CD4-positive, alpha-beta T cell (primary cell): ENCODE measurements at places on chromosomes 4 and X. TPM values are rescaled to one million over a fixed set of nuclear protein-coding genes. Genes with fewer than 3 reads are reported as not detected.

DNA sequence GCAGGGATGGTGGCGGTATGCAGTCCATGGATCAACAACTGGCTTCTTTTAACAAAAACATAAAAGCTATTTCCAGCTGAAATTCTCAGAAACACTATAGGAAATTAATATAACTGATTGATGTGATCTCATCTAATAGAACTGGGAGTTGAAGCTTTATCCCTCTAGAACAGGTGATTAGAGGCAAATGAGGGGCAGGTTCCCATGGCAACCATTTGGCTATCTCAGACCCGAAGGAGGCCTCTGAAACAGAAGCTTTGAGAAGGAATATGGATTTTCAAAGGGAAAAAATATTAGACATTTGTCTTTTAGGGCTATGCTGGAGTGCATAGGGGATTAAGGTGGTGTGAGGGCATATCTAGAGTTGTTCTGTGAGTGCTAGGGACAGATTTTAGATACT lies 50.0 kb downstream of the IGSF1 start:
- H3K27me3 ChIP-seq: no peaks in the 10 kb centered on the region
- no peak overlapping the region for H3K4me3 ChIP-seq
- H3K4me1 ChIP-seq: no peaks in the 10 kb centered on the region
- no peak overlapping the region for H3K27ac ChIP-seq
- no peak for DNase-seq

- H3K4me1 ChIP-seq: no peaks in the 10 kb centered on the region
- no peak for DNase-seq
- H3K27ac ChIP-seq: no peak overlapping the region
- no peak overlapping the region for H3K4me3 ChIP-seq
- H3K27me3 ChIP-seq: no peaks in the 10 kb centered on the region
These were observed 163.6 kb downstream of the EVC2 start for GRCh38 chr4:5544762-5545161.

GRCh38 chrX:19724409-19724808 lies 163.0 kb downstream of the SH3KBP1 start:
- H3K4me1 ChIP-seq: peaks cover 43% of the 10 kb centered on the region
- no peak for DNase-seq
- H3K27ac ChIP-seq: no peak overlapping the region

- no peak overlapping the region for H3K4me3 ChIP-seq
- H3K27ac ChIP-seq: no peak overlapping the region
- no peaks in the 10 kb centered on the region for H3K36me3 ChIP-seq
- no peaks in the 10 kb centered on the region for H3K27me3 ChIP-seq
These were observed 18.9 kb upstream of the SMIM10 start for GRCh38 chrX:134971926-134972325.

DNA sequence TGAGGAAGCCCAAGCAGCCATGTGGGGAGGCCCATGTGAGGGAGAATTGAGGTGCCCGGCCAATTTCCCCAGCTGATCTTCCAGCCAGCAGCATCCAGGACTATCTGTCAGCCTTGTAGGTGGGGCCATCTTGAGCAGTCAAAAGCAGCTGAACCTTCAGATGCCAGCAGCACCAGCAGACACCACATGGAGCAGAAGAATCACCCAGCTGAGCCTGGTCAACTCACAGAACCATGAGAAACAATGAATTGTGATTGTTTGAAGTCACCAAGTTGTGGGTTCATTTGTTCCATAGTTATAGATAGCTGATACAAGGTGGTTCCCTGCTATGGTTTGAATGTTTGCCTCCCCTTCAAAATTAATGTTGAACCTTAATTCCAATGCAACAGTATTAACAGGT lies 85.1 kb upstream of the ATP6AP2 start:
- H3K4me1 ChIP-seq: no peaks in the 10 kb centered on the region
- H3K27ac ChIP-seq: no peak overlapping the region
- no peaks in the 10 kb centered on the region for H3K27me3 ChIP-seq
- no peak for DNase-seq

DNA sequence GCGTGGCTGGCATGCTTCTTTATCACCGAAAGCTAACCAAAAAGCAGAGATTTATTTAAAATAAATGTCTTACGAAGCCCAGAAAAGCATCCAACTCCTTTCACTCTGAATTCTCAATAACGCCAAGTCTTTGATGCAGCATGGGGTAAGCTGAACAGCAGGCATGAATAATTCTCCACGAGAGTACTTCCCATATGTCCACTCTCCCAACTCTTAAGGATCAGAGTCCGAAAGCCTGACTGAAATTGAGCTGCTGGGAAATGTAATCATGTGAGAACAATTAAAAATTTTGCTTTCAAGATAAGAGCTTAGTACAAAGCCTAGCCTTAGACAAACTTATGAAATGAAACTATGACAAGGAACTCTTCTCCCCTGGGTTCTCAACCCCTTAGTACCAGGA lies 7.5 kb upstream of the SLC39A8 start:
- H3K27me3 ChIP-seq: no peaks in the 10 kb centered on the region
- DNase-seq: no peak
- H3K4me1 ChIP-seq: no peaks in the 10 kb centered on the region
- H3K36me3 ChIP-seq: no peaks in the 10 kb centered on the region
- no peak overlapping the region for H3K4me3 ChIP-seq
- H3K27ac ChIP-seq: no peak overlapping the region

- H3K27ac ChIP-seq: no peak overlapping the region
- no peak for DNase-seq
- no peaks in the 10 kb centered on the region for H3K27me3 ChIP-seq
- no peaks in the 10 kb centered on the region for H3K4me1 ChIP-seq
These were observed 81.8 kb downstream of the ASB9 start for GRCh38 chrX:15188039-15188438.

DNA sequence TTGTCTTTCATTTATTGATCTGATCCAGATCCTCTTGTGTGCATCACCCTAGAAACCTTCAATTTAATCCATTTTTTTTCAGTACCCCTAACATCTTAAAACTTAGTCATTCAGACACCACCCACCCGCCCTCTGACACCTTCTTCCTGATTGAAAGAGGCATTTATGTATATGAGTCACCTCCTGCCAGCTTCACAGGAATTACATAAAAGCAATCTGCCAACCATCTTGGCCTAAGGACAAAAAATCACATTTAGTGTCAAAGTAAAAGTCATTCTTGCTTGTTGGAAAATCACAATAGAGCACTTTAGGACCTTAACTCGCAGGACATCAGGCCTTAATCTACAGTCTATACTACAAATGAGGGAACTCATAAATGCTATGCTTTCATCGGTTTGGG lies 52.1 kb downstream of the NDST3 start:
- H3K27me3 ChIP-seq: no peaks in the 10 kb centered on the region
- H3K4me3 ChIP-seq: no peak overlapping the region
- H3K36me3 ChIP-seq: no peaks in the 10 kb centered on the region
- no peak overlapping the region for H3K27ac ChIP-seq
- H3K4me1 ChIP-seq: no peaks in the 10 kb centered on the region

GRCh38 chr4:73376976-73377375 lies 27.1 kb upstream of the ALB start:
- no peak overlapping the region for H3K4me3 ChIP-seq
- H3K27me3 ChIP-seq: no peaks in the 10 kb centered on the region
- no peaks in the 10 kb centered on the region for H3K4me1 ChIP-seq
- no peak for DNase-seq
- H3K36me3 ChIP-seq: no peaks in the 10 kb centered on the region

GRCh38 chr4:76879731-76880364 lies 18.1 kb downstream of the SOWAHB start:
- H3K4me3 ChIP-seq: no peak overlapping the region
- peaks cover 4% of the 10 kb centered on the region for H3K27me3 ChIP-seq
- DNase-seq: no peak
- no peaks in the 10 kb centered on the region for H3K36me3 ChIP-seq
- H3K27ac ChIP-seq: no peak overlapping the region
- no peaks in the 10 kb centered on the region for H3K4me1 ChIP-seq

DNA sequence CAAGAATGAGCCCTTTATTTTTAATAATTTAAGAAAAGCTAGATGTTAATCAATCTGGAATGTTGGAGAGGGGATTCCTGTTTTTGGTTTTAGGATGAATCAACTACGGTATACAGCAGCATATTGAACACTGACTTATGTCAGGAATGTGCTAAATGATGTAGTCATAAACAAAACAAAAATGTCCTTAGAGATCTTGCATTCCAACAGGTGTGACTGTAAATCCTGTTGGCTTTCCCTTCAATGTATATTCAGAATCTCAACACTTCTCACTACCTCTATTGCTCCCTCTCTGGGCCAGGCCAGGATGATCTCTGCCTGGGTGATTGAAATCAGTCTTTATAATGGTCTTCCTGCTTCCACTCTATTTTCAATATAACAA lies 37.8 kb upstream of the BDH2 start:
- H3K36me3 ChIP-seq: no peaks in the 10 kb centered on the region
- no peaks in the 10 kb centered on the region for H3K4me1 ChIP-seq
- H3K4me3 ChIP-seq: no peak overlapping the region
- H3K27me3 ChIP-seq: no peaks in the 10 kb centered on the region

- H3K27me3 ChIP-seq: no peaks in the 10 kb centered on the region
- H3K36me3 ChIP-seq: no peaks in the 10 kb centered on the region
- H3K4me3 ChIP-seq: no peak overlapping the region
- no peaks in the 10 kb centered on the region for H3K4me1 ChIP-seq
These were observed 31.1 kb downstream of the CCKAR start for GRCh38 chr4:26459054-26459755.

GRCh38 chr4:70505151-70505748 lies 13.1 kb upstream of the AMTN start:
- no peak overlapping the region for H3K4me3 ChIP-seq
- peak; percentile 53 for DNase-seq
- H3K27ac ChIP-seq: no peak overlapping the region

- DNase-seq: peak; percentile 56
- no peaks in the 10 kb centered on the region for H3K27me3 ChIP-seq
- peaks cover 6% of the 10 kb centered on the region for H3K4me1 ChIP-seq
- H3K27ac ChIP-seq: no peak overlapping the region
- no peaks in the 10 kb centered on the region for H3K36me3 ChIP-seq
These were observed 249.9 kb downstream of the HNRNPD start for GRCh38 chr4:82123934-82124333.

DNA sequence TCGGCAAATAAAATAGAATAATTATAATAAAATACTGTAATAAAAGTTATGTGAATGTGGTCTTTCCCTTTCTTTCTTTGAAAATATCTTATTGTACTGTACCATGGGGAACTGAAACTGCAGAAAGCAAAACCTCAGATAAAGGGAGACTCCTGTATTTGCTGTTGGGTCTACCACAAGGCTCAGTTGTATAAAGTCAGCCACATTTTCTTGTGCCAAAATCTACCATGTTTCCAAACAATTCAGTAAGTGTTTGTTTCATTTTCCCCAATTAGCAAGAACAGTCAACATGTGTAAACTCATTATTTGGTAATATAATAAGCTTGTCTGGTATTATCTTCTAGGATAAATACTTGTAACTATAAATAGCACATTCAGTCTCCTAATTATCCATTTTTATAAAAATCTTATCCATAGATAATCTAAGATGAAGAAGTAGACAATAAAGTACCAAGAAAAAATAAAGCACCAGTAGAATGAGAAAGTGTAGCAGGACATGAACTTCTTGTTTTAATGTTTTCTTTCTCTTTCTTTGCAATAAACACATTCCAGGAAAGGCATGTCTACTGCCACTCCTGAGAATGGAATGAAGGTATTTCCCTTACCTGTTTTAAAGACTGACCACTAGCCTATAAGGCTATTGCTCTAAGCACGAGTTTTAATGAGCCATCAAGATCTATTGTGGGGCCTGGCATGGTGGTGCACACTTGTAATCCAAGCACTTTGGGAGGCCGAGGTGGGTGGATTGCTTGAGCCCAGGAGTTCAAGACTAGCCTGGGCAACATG lies 15.0 kb upstream of the OTUD4 start:
- H3K4me3 ChIP-seq: no peak overlapping the region
- H3K36me3 ChIP-seq: no peaks in the 10 kb centered on the region

CLCN4 gene
- total RNA-seq: not detected

PASD1 gene
- not detected for total RNA-seq

GAGE13 gene
- not detected for total RNA-seq

ASMT gene
- total RNA-seq: 0.36 TPM
